M059J (cell line): ENCODE measurements at places on chromosomes 7 and 10. TPM values are rescaled to one million over a fixed set of nuclear protein-coding genes. Genes with fewer than 3 reads are reported as not detected.
A peak's percentile ranks its signal among the peaks of the same experiment; 100 is the strongest.

GRCh38 chr10:5498791-5499492, 428 bp downstream of the CALML5 start:
- DNase-seq, result no peak

The PNLIPRP3 gene
- not detected in 2 replicates for total RNA-seq

The RALA gene
- 8.5 and 15.1 TPM in 2 replicates for total RNA-seq

GRCh38 chr10:120735773-120736371, 115.3 kb upstream of the WDR11 start:
- DNase-seq, result peak; percentile 31

- no peak for DNase-seq
These were observed 207.8 kb upstream of the ETV1 start for GRCh38 chr7:14197280-14197679.

- DNase-seq, result no peak
These were observed 39.2 kb upstream of the GPAM start for GRCh38 chr10:112222799-112223198.

- DNase-seq, result no peak
These were observed 85.0 kb downstream of the PRKCQ start for GRCh38 chr10:6494936-6495592.
